LHCN-M2 (cell line): ENCODE measurements at places on chromosomes 12 and 14.

GRCh38 chr12:109134186-109134917 lies 18.0 kb downstream of the ACACB start:
- peak; percentile 65 for DNase-seq

DNA sequence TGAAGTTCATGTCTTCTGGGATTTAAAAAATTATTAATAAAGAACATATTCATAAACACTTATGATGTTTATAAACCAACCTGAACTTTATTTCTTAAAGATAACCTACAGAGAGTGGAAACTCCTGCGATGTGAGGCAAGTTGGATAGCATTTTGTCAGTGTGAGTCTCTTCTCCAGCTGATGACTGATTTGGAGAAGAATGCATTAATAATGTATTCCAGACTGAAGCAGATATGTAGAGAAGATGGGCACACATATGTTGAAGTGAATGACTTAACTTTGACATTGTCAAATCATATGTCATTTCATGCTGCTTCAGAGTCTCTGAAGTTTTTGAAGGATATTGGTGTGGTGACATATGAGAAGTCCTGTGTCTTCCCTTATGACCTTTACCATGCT lies 7.3 kb downstream of the HELB start:
- no peak for DNase-seq

GRCh38 chr12:105741786-105742566 lies 396.8 kb downstream of the NUAK1 start:
- peak; percentile 75 for DNase-seq

GRCh38 chr12:46956451-46957035 lies 122.9 kb upstream of the PCED1B start:
- no peak for DNase-seq

DNA sequence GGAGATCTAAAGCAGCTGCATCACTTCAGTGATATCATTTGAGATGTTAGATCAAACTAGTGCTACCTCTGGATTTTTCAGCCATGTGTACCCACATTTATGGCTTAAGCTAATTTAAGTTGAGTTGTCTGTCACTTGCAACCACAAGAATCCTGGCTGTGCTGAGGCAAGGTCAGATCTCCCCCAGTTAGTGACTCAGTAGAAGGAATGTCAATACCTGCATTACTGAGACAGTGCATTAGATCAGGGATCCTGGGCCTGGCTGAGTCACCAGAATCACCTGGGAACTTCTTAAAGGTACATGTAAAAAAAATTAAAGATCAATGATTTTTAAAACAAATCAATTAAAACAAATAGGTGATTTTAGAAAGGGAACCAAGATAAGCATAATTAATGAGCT lies 84.6 kb upstream of the GRIN2B start:
- DNase-seq, result no peak

DNA sequence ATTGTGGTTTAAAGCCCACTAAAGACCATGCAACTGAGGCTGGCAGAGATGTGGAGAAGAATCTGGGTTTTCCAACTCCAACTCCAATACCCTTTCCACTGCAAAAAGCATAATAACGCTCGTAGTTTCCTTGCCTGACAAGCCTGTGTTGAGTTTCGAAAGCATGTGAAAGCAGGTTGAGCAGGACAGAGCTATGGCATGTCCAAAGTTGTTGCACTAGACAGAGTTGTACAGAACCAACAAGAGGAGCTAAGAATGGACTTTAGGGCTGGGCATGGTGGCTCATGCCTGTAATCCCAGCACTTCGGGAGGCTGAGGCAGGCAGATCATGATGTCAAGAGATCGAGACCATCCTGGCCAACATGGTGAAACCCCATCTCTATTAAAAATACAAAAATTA lies 572.0 kb upstream of the TBX3 start:
- DNase-seq, result no peak

- no peak for DNase-seq
Observed at GRCh38 chr12:67562513-67563287, 85.8 kb upstream of the DYRK2 start.

DNA sequence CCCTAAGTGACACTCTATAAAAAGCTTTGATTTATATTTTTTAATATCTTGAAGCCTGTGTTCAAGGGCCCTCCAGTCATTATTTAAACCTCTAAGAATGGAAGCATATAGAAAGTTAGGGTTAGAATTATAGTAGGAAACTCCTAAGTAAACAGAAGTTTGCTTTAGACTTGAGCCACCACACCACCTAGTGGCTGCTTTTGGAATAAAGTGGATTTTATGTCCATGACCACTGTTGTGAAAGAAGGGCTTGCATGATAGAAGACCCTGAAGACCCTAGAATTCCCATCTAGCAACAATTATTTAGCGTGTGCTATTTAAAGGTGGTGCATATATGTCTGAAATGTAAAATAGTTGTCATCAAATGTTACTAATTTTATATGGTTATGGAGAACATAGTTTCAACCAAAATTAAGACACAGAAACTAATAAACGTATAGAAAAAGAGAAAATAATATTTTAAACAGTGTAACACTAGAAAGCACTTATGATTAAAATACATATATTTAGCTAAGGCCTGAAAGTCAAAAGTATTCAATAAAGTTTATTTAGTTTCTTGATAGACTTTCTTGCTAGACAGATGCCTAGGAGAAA lies 21.3 kb downstream of the LRRIQ1 start:
- peak; percentile 44 for DNase-seq

DNA sequence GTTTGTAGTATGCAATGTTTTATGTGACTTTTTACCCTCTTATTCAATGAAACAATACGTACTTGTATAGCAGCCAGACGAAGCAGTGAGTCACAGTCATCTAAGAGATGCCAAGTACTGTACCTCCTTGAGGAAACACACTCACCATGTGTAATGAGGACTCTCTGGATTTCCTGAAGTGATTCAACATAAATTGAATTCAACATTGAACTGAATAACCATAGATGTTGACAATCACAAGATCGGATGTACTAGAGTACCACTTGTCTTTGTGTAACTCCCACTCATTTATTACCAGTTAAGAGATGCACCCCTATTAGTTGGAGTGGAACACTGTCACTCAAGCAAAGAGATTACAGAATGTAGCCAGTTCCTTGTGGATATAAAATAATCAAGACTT lies 175.2 kb upstream of the HMGA2 start:
- DNase-seq, result peak; percentile 100

DNA sequence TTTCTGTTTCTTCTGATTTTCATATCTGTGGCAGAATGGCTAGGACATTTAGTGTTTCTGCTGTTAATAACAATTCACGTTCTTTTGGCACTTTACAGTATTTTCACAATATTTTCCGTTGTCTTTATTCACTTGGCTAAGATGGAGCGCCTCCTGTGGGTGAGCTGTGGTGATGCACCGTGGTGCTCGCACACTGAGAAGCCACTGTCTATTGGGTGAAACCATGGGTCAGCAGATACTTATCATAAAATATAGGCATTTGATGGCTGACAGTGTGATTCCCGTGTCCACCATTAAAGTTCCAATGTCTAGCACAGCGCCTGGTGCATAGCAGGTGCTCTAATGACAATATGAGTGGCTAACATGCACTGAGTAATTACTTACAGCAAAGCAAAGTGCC lies 141.8 kb downstream of the VRK1 start:
- DNase-seq, result no peak

GRCh38 chr14:31270196-31270772 lies 62.7 kb upstream of the HECTD1 start:
- no peak for DNase-seq

- no peak for DNase-seq
Observed at GRCh38 chr12:98018836-98019235, 496.6 kb upstream of the TMPO start.

DNA sequence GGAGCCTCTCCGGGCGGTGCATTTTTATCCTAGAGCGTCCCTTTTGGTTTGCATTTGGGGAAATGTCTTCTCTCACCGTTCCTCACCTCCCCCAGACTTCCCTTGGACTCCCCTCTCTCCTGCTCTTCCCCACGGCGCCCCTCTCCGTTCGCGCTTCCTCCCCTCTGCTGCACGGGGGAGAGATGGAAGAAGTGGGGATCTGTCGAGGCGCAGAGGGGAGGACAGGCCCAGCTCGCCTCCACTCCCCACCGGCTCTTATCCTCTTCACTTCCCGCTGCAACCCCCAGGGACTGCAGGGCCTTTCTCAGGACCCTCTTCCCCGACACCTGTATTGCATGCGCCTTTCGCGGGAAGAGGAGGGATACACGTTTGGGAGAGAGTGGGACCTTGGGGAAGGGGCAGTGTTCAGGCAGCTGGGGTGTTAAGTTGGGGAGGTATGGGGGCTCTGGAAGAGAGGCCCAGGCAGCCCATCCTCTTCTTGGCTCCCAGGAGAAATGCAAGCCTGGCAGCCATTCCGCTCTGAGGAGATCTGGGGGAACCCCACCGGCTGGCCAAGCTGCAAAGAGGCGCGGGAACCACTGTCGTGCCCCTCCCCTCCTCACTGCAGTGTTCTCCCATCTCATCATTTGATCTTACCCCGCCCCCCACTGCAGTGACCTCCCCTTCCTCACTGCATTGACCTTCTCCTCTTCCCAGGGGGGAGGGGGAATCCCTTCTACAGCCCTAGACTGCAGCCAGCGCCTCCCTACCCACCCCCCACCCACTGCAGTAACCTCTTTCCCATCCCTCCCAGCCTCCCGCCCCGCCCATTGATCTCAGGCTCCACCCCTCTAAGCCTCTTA lies 788 bp downstream of the ENO2 start:
- no peak for DNase-seq

GRCh38 chr12:4178424-4179170 lies 95.0 kb upstream of the CCND2 start:
- peak; percentile 19 for DNase-seq

DNA sequence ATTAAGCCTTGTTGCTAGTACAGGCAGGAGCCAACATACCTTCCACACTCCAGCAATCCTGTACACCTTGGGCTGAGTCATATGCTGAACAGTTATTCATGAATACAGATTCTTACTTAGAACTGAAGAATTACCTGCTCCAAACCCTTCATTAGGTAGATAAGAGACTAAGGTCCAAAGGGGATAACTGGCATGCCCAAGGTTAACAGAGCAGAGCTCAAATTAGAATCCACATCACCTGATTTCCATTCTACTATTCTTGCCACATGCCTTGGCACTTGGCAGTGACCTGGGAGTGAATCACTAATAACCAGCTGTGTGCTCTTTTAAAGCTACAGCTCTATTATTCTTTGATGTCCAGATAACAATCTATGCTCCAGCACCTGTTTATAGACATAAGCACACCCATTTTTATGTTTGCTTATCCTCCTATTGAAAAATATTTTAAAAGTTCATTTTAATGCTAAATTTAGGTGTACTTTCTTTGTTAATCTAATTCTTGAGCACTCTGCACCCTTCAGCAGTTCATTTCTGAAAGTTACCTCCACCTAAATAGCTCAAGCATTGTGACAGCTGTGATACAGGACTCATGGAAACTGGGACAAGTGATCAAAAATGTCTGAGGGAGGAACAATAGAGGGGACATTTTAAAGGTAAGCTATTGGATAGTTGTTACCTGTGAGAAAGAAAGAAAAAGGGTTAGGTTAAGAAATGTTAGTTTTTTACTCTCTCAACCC lies 19.4 kb downstream of the LPCAT3 start:
- DNase-seq, result peak; percentile 30

DNA sequence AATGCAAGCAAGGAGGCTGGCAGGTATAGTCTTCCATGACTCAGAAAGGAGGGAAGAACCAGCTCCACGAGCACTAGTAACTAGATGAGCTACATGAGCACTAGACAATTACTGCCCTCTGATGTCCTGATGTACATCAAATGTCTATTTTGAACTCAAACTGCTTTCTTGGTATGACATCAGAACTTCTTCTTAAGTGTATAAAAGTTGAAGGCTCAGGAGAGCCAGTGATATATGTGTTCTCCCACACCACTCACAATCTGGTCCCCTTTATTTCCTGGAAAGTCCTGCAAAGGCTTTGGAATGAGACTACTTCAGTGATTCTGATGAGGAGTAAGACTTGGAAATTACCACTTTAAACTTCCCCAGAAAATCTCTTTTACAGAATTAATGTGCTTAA lies 18.5 kb upstream of the DHRS7 start:
- DNase-seq, result peak; percentile 43

DNA sequence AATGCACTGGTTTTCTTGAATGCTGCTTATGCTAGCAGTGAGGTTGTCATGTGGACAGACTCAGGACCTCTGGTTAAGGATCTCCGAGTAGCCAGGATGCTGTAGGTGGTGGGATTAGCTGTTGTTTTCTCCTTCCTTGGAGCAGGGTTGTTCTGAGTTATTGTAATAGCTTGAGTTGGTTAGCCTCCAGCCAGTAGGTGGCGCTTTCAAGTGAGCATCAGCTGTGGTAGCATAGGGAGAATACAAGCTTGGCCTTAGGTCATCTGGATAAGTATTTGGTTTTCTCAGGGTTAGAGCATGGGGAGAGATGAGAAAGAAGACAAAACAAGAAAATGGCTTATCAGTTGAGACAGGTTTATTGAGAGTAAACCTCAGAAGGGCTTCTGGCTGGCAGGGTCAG lies 299.7 kb upstream of the FBXO33 start:
- DNase-seq, result no peak

DNA sequence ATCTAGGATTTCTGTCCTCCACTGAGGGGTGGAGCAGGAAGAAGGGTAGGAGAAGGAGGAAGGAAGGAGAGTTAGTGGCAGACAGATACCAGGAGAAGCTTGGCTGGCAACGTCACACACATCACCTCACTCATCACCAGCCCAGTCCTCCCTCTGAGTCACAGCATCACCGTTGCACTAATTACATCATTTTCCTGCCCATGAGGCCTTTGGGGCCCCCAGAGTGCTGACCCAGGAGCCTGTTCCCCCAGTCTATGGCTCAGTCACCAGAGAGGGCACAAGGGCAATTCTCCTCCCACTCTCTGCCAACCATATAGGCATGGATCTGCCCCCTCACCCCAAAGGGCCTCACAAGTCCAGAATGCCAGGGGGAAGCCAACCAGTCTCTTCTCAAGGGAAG lies 4.6 kb downstream of the RND1 start:
- no peak for DNase-seq

GRCh38 chr14:79225815-79226214 lies 985.5 kb downstream of the DIO2 start:
- DNase-seq, result no peak

- DNase-seq, result no peak
Observed at GRCh38 chr12:92546259-92546634, 156.5 kb upstream of the PLEKHG7 start.

DNA sequence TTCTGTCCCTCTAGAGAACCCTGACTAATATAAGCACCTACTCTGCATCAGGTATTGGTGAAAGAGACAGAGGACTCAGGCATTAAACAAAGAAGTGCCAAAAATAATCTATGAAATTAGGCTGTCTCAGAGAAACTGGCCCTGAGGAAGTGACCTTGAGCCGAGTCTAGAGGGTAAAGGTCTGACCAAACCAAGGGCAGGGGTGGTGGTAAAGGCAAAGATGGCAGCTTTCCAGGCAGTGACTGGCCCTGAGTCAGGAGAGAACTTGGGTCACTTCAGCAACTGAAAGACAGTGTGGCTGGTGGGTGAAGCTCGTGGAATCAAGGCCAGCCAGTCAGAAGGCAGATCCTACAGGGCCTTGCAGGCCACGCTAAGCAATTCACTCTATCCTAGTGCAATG lies 30.6 kb downstream of the CDKL1 start:
- DNase-seq, result peak; percentile 48
